Ammon's horn (tissue), 1 donor: ENCODE measurements at places on chromosomes 5 and 9.

- peak; percentile 67 for DNase-seq
Measured at GRCh38 chr5:96088706-96089498, 127.3 kb upstream of the ELL2 start.

DNA sequence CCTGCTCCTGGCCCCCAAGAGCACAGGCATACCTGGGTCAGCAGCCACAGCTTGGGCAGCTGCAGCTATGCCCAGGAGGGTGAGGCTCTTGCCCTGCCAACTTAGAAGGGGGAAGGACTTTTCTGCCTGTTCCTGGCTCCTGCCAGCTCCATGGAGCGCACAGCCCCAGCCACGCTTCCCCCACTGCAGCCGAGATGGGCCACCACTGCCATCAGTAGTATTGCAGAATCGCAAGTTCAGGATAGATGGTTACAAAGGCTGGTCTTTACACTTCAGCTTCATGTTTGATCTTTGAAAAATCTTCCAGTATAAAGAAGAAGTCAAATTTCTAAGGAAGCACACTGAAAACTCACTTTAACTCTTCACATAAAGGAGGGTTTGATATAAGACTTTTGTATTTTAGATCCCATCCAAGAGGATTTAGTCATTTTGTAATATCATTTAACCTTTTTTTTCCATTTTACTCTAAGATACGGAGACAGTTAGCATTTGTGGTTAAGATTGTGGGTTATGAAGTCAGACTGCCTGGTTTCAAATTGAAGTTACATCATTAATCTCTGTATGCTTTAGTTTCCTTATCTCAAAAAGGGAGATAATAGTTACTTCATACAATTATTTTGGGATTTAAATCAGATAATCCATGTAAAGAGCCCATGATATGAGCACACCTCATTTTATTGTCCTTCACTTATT, 81.8 kb downstream of the NLN start:
- DNase-seq, result no peak

- no peak for DNase-seq
Measured at GRCh38 chr9:124491049-124491975, 15.9 kb downstream of the NR5A1 start.

GRCh38 chr9:107213080-107213479, 70.0 kb upstream of the RAD23B start:
- DNase-seq, result no peak

DNA sequence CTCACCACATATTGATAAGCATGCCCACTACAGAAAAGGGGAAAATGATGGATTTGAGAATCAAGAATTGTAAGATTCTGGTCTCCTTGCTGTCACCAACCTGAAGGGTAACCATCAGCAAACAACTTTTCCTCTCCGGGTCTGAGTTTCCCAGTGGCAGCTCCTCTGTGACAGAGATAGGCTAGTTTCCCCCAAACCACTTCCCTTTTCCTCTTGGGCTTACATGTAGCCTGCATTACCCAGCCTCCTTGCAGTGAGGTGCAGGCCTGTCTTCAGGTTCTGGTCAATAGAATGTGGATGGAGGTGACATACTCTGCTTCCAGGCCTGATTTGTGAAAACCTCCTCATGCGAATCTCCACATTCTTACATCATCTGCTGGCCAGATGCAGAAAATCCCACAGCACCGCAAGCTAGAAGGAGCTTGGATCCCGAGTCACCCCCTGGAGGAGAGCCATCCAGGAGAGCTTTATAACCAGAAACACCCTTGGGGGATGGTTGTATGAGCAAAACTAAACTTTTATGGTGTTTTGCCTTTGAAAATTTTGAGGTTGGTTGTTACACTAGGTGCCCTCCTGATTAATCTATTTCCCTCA, 206.1 kb downstream of the RGS3 start:
- no peak for DNase-seq

- no peak for DNase-seq
Measured at GRCh38 chr9:92064711-92065110, 50.5 kb downstream of the SPTLC1 start.

DNA sequence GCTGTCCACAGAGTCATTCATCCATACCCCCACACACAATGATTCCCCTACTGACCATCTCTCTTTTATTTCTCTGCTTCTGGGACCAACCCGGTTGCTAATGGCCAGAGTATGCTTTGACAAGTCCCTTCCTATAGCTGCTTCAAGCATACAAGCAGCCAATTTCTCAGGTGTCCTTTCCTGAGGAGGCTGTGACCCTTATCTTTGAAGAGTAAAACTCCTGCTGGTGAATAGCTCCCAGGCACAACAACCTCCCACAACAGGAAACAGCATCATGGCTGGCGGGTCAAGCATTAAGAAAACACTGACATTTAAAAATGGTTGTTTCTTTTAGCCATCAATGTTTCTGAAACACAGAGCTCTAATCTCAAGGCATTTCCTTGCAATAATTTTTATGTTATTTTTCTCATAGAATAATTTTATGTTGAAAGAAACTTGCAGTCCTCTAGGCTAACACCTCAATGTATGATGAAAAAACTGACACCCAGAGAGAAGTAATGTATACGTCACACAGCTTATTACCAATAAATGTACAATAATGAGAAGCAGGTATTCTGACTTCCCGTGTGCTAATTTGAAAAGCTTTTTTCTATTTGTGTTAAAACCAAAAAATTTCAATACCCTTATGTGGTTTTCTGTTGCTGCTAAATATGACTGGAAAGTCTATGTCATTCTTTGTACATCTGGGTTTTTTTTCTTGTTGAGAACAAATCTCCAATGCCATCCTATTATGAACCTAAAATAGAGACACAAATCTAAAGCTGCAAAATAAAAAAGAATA, 7.5 kb upstream of the PAM start:
- DNase-seq, result no peak

DNA sequence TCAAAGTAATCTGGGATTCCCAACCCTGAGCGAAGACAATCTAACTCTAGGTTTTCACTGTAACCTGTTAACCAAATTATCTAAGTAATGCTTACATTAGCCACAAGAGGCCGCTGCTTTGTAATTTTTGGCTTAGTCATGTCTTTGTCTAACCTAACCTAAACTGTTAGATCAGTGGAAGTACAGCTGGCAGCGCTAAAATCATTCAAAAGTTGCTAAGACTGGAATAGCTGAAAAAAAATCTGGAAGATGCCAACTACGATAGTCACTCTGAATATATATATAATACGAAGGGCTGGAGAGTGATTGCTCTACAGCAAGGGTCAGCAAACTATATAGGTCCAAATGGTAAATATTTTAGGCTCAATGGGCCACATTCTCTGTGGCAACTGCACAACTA, 60.2 kb downstream of the FBXO38 start:
- DNase-seq, result peak; percentile 74

GRCh38 chr9:13570068-13570974, 290.8 kb upstream of the MPDZ start:
- peak; percentile 25 for DNase-seq

DNA sequence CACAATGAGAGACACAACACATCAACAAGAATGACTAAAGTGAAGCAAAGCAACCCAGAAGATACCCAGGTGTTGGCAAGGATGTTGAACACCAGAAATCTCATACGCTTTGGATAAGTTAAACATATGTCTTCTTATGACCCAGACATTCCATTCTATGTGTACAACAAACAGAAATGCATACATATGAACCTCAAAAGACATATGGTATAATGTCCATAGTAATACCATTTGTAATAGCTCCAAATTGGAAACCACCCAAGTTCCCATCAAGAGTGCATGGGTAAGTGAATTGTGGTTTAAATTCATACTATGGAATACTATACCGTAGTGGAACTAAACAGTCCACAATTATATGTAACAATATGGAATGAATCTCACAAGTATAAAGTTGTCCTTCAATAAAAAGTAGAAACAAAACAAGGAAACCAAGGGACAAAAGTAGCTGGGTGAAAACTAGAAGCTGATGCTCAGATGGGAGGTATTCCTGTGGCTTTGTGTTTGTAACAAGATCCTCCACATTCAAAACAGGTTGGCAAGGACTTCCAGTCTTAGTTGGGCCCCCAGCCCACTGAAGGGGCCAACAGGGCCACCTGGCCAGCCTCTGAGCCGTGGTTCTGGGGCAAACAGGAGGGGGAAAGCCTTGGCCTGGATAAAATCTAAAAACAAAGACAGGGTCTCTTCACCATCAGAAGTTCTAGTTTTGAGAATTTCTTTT, 171.8 kb upstream of the PITX1 start:
- no peak for DNase-seq

GRCh38 chr9:115883467-115884329, 269.9 kb upstream of the PAPPA start:
- DNase-seq, result peak; percentile 31

DNA sequence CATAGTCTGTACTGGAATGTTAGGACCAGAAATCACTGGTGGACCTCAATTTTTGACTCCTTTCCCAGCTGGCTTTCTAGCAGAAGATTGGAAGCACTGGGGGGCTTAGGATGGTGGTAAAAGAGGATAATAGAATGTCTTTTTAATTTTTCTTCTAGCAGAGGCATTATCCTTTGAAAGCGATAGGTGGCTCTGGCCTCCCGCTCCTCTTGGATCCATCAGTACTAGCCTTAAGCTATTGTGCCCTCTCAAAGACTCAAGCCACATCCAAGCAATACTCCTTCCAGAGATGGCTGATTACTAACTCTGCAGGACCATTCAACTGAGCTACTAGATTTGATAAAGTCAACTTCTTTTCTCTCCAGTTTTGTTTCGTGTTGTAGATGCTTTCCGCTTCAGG, 610.6 kb downstream of the CDH12 start:
- DNase-seq, result no peak

- no peak for DNase-seq
Measured at GRCh38 chr5:60340326-60340725, 359.6 kb downstream of the DEPDC1B start.

DNA sequence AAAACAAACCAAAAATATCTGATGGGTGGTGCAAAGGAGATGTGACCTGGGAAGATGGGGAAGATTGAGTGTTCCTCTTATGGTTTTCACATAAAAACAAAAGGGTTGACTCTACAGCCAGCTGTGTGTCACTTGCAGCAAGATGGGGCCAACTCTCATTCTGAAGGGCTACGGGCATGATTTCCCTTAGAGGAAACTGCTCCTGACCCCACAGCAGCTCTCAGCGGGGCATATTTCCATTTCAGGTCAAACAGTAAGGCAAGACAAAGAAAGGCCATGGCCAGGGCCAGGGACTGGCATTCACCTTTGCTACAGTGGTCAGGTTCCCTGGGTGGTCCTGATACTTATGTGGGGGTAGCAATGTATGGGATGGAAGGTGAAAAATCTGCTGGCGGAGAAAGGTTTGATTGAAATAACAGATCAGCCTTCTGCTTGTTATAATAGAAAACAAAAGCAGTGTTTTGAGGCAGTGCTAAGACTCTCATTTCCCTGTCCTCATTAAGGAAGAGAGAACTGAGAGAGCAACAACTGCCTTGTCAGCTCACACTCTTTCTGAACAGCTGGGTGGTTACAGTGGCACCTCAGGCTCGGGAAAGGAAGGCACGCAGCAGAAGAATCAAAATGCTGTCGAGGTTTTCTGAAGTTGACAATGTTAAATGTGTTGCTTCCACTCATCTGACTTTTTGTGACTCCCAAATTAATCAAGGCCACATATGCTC, 120.7 kb upstream of the PCA3 start:
- peak; percentile 40 for DNase-seq

DNA sequence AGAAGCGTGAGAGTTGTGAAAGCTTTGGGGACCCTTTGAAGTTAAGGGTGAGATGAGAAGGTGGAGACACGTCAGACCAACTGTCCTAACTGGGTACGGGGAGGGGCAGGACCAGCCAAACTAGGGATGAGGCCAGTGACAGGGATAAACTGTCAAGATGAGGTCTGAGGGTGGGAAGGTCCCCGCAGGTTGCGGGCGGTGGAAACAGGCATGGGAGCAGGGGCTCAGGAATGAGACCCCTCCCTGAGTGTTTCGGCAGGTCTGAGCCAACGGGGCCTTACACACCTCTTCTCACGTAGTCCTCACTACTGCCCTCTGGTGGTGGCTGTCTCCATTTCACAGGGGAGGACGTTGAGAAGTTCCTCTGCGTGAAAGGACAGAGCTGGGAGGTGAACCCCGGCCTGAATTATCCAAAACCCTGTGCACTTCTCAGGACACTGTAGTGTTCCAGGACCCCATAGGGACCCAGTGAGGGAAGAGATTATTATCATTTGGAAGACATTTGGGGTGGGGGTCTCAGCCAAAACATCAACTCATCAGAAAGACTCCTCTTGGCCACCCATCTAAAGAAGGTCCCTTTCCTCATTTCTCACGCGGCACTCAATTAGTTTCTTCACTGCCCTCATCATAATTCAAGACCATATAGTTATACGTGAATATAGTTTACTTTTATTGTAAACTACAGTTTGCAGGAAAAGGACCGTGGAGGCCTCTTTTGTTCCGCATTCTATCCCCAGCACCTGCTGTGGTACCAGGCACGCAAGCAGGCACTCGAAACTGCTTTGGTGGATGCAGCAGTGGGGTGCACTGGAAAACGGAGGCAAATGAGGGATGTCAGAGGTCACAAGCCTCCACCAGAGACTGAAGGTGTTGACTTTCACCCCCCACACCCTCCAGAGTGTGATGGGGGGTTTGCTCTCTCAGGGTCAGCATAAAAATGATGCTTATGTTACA, 21.7 kb upstream of the NANS start:
- peak; percentile 89 for DNase-seq

- no peak for DNase-seq
Measured at GRCh38 chr5:83865579-83865978, 144.9 kb upstream of the HAPLN1 start.

DNA sequence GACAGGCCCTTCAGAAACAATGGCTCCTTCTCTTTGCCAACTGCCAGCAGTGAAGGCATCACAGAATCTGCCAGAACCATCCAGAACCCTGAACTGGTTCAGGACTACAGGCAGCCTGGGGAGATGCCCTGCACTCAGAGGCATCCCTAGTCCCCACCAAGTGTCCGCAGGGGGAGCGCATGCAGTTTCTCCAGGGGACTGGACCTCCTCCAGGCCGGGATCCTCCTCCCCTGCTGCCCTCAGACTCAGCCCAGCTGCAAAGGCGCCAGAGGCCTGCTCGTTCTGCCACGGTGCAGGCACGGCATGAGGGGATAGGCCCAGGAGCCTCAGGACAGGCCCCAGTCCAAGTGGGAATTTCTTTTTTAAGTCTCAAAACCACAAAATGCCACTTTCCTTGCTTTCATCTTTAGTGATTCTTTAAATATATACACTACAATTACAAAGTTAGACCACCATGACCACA, 72.0 kb downstream of the SEMA4D start:
- peak; percentile 79 for DNase-seq
